Stimulated activated CD8-positive, alpha-beta memory T cell treated with anti-CD3 and anti-CD28 coated beads, Interleukin-7, amount 100 ng/mL, for 48 hours (primary cell): ENCODE measurements at places on chromosomes 3 and 15.

- DNase-seq: no peak
Measured at GRCh38 chr15:31513178-31513577, 186.5 kb downstream of the KLF13 start.

DNA sequence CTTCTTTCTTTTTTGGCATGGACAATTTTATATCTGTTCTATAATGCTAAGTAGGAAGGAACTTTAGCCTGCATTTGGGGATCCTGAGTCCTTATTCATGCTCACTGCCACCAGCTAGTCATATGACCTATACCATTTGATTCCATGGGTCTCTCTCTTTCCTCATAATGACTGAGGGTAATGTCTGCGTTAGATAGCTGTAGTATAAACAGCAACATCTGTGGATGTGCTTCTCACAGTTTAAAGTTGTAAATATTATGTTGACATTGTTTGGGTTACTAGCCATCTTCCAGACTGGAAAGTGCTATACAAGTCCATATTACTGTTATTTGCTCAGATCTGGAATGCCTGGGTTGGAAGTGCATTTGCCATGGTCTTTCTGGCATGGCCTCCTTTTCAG lies 274.9 kb upstream of the SEMA6D start:
- DNase-seq: no peak

DNA sequence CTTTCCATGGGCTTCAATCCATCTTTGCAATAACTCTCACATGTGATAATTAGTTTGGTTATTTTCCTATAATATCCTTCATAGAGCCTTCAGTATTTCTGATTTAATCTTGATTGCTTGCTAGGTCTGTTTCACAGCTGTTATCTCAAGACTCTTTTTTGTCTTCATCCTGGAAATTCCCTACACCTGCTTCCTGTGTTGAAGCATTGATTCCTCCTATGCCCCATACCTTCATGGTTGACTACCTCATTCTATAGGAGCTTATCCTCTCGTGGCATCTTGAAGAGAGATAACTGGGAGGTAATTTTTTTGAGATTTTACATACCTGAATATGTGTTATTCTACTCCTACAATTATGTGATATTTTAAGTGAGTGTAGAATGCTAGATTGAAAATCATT lies 26.7 kb downstream of the PIK3CA start:
- no peak for DNase-seq

- DNase-seq: no peak
Measured at GRCh38 chr3:16789344-16790120, 95.2 kb upstream of the PLCL2 start.
